GM04504 (cell line): ENCODE measurements at places on chromosomes 6 and 20.

DNA sequence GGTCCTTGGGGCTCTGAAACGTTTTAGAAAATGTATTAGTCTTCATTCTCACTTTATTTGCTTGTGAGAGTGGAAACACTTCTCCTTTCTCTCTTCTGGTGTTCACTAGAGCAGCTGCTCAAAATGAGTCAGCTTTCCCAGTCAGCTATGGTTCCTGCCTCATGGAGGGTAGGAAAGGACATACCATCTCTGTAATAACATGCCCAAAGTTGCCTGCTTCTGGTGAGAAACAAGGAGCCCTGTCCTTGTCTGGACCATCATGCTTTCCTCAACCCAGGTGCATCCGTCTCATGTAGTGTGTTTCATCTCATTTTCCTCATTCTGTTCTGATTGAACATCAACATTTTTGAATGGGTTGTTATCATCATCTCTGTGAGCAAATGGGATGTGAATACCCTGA is 17.1 kb upstream of the TINAG start:
- DNase-seq = no peak

- DNase-seq = no peak
Measured at GRCh38 chr20:44123874-44124535, 63.0 kb downstream of the JPH2 start.

DNA sequence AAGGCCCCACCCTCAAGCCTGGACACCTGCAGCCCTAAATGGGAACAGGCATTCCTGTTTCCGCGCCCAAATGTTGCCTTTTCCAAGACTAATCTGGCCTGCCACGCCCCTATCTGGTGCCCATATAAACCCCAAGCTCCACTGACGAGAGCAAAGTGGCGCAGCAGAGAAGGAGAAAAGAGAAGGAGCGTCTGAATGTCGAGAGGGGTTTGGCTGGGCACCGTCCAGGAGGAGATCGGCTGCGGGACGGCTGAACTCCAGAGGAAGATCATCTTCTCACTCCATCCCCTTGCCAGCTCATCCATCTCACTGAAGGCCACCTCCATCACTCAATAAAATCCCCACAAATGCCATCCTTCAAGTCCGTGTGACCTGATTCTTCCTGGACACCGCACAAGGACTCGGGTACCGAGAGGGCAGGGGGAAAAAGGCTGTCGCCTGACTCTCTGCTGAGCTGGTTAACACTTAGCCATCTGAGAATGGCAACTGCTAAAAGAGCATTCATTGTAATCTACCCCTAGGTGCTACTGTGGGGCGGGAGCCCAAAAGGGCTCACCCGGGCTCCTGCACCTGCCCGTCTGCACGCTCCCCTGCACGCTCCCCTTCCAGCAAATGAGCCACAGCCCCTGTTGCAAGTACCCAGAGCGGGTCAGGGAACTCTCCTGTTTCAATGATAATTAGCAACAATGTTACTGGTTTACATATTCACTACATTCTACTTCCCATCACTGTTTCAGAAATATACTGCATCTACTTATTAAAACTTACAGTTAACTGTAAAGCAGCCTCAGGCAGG is 23.5 kb downstream of the TAF4 start:
- no peak for DNase-seq

DNA sequence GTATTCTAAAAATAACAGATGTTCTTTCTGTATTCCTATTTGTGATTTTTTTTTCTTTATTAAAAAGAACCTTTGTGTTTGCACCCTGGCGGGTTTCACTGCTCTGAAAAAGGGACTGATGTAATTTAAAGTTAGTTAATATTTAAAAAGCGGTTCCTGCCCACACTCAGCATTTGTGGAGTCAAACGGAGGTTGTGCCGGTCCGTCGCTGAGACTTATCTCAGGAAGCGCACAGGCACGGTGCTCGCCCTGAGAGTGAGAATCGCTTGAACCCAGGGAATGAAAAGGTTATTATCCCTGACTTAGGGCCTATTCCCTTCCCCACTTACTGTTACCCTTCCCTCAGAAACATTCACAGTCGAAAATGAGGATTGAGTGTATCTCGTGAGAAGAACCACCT is 366.7 kb downstream of the THBS2 start:
- DNase-seq = no peak

DNA sequence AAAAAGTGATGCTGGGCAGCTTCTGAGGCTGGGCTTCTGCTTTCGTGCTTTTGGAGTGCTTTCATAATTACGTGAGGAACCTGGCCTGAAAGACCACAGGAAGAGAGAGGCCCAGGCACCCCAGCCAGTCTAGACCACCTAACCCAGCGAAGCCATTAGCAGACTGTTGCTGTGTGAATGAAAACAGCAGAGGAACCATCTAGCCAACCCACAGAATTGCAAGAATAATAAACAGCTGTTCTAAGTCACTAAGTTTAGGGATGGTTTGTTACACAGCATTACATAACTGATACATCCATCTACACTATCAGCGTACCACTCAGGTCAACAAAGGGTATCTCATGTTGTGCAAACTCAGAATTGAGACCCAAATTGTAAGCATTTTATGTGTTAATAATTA is 34.5 kb downstream of the FGD2 start:
- DNase-seq = no peak

GRCh38 chr6:4668271-4669179 is 107.7 kb upstream of the CDYL start:
- no peak for DNase-seq

DNA sequence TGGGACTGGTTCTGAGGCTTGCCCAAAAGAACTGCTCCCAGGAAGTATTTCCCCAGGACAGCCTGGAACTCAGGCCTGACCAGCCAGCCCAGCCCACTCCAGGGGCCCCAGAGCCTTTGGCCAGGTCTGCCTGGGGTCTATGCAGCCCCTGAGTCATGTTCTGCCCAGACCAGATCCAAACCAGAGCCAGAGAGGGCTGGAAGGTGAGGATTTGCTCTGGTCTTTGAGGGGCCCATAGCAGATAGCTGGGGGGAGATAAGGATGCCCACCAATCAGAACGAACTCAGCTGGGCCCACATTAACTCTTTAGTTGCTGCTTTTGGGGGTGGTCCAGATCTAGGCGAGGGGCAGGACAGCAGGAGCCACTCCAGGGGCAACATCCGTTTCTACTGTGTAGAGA is 16.8 kb downstream of the C6orf132 start:
- no peak for DNase-seq

GRCh38 chr6:138844192-138844591 is 48.3 kb downstream of the ECT2L start:
- peak; percentile 79 for DNase-seq

DNA sequence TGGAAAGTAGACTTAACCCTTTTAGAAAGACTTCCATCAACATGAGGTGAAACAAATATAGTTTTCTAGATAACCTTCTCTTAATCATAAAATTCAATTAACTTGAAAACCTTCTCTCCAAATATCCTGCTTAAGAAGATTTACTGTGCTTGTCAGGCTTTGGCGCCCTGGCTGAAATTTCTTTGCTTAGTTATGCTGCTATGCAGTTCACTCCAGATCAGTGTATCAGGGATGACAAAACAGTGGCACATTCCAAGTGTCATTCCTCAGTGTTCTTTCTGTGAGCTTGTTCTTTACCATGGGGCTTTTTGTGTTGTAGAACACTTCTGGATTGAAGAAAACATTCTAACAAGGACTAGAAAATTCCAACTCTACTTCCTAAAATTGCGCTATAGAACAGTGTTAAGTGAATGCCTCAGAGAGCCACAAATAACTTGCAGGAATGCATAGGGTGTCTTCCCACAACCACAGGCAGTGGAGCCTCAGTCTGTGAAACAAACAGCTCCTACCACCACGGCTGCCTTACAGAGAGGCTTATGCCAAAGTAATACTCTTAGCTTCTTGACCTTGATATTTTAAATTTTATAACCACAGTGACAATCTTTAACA is 443.6 kb downstream of the CDC5L start:
- DNase-seq = peak; percentile 5

GRCh38 chr6:24064106-24064505 is 61.9 kb upstream of the NRSN1 start:
- DNase-seq = no peak

DNA sequence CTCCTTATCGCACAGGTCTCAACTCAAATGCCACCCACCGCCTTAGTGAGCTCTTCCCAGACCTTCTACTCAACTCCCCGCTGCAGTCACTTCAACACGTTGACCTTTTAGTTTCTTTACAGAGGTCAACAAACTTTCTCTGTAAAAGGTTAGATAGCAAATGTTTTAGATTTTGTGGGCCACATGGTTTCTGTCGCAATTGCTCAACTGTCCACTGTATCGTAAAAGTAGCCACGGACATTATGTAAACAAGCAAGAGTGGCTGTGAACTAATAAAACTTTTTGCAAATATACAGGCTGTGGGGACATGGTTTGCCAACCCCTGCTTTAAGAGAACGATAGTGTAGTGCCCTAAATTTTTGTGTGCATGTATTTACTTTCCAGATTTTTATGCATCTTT is 247.6 kb upstream of the TSHZ2 start:
- no peak for DNase-seq
